ENCODE measurements at places on chromosomes 12 and 14. TPM values are rescaled to one million over a fixed set of nuclear protein-coding genes. Genes with fewer than 3 reads are reported as not detected.
A peak's percentile ranks its signal among the peaks of the same experiment; 100 is the strongest.

- DNase-seq: no peak
These were observed 69.3 kb downstream of the EEA1 start for GRCh38 chr12:92859650-92860386.

TAS2R42 gene
- not detected for total RNA-seq

- peak; percentile 99 for DNase-seq
These were observed at the start of gene E2F7 for GRCh38 chr12:77065361-77066204. E2F7 (minus strand) TSS chr12:77065569; CDS start chr12:77064635, 934 bp downstream.

DNA sequence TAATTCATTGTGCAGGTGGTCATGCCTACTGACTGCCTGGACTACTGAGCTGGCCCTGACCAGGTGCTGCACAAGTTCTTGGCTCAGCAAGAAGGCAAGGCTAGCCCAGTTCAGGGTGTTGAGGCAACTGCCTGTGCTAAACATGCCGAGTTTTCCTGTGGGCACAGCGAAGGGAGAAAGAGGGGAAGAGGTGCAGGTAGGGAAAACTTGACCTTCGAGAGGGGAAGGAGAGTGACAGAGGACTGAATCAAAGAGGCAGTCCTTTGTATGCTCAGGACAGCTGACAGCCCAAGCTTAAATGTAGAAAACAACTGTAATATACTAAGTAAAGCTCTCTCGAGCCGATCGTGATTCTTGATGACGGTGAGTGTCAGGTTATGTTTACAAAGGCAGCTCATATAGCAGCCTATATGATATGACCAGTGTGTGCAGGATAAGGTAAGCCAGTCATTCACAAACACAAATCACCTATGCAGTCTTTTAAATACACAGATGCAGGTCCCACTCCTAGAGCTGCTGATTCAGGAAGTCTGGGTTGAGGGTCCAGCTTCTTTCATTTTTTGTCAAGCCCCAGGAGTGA lies 2.6 kb downstream of the IRAK3 start:
- no peak for DNase-seq

DNA sequence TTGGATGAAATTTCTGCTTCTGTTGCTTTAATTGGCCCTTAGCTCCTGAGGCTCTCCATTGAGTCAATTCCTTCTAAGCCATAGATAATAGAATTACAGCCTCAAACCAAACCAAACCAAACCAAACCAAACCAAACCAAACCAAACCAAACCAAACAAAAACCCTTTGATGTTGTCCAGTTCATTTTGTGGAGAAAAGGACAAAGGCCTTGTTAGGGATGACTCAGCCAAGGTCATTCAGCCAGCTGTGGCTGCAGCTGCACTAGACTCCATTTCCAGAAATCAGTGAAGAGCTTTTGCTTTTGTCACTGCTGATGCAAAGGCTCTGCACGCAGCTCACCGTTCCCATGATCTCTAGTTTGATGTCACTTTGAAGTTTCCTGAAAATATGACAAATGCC lies 82.2 kb upstream of the RMST start:
- DNase-seq: no peak

- no peak for DNase-seq
These were observed 48.1 kb downstream of the FBRSL1 start for GRCh38 chr12:132537836-132538662.

DNA sequence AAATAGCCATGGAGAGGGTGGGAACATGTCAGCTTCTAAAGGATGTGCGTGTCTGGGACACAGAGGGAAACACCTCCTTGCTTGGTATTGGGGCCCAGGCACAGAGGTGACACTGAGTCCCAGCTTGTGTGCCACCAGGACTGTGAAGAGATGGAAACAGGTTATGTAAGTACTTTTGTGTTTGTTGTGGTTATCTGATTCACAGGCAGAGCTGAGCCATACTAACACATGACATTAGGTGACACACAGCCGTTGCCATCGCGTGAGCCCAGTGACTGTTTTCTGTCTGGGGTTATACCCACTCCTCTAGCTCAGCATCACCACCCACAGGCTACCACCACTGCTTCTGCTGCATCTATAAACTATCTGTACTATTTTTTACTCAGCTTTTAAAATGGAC lies 12.1 kb upstream of the FLVCR2 start:
- DNase-seq: no peak

- DNase-seq: no peak
These were observed 62.8 kb downstream of the EXOC5 start for GRCh38 chr14:57205938-57206337.

DNA sequence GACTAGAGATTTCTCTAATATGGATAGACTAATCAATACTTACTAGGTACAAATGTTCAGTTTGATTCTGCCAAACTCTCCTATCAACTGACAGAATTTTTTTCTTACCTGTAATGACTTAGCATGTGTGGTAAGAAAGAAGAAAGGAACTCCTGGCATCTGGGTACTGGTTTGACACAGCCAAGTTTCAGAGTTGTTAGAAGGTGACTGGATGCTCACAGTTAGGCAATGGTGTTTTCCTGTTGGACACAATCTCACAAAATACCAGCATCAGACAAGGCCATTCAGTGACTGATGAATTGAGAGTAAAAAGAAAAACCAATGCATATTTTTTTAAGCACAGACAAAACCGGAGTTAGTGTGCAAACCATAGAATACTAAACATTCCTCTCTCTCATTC lies 4.2 kb downstream of the MUCL1 start:
- DNase-seq: no peak

MIA2 gene
- total RNA-seq: 49.1 TPM

- DNase-seq: no peak
These were observed 232.8 kb upstream of the FBXO33 start for GRCh38 chr14:39665075-39665475.

TMTC1 gene
- total RNA-seq: 0.17 TPM

- no peak for DNase-seq
These were observed 652 bp downstream of the SART3 start for GRCh38 chr12:108560321-108560721.

DNA sequence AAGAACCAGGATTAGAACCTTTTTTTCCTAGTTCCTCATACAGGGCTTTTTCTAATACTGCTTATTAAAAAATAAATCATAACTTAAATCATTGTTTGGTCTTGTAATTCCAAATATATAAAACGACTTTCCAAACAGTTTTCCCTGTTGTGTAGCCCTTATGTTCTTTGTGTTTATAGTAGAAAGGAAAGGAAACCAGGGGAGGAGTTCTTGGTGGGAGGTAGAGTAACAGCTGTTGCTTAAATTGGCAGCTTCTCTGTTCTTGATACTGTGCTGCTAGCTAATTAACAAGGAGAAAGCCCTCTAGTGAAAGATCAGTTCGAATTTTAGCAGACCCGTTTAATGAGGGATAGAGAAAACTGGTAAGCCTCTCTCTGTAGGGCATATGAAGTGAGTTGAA lies 15.0 kb downstream of the SRP54 start:
- DNase-seq: no peak

RNF31 gene
- total RNA-seq: 103 TPM

- DNase-seq: no peak
These were observed 25.9 kb downstream of the CGRRF1 start for GRCh38 chr14:54535646-54536045.

GRCh38 chr14:104421401-104421821 lies 158.2 kb upstream of the C14orf180 start:
- DNase-seq: no peak

ENDOU gene
- total RNA-seq: 0.42 TPM

GRCh38 chr12:12790956-12791355 lies 5.5 kb downstream of the APOLD1 start:
- DNase-seq: no peak

CACNA1C gene
- not detected for total RNA-seq

AICDA gene
- not detected for total RNA-seq

DNA sequence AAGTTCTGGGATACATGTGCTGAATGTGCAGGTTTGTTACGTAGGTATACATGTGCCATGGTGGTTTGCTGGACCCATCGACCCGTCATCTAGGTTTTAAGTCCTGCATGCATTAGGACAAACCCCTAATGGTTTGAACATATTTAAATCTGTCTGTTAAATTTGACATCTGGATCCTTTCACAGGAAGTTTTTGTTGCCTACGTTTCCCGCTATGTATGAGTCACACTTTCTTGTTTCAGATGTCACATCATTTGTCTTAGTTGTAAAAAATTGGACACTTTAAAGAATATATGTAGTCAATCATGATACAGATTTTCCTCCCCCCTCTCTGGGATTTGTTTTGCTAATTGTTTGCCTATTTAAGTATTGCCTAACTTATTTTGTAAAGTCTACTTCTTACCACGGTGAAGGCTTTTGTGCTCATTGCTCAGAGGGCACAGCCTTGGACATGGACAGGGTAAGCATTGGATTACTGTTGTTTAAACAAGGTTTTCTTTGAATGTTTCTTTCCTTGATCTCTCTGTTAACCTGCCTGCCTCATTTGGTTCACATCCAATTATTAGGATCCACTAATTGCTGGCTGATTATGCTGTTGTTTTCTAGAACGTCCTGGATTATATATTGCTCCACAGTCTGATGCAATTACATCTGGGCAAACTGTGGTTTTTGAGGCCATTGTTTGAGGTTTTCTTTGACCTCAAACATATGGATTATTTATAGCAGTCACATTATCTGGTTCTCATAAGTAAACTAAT lies 1441.4 kb downstream of the AACS start:
- no peak for DNase-seq

GRCh38 chr12:104049903-104050356 lies at the start of gene GLT8D2:
GLT8D2 (minus strand) TSS chr12:104050187; CDS start chr12:104019648, 30,539 bp downstream.
- peak; percentile 22 for DNase-seq

GRCh38 chr12:52382854-52383253 lies 2.6 kb downstream of the KRT84 start:
- DNase-seq: no peak

- peak; percentile 41 for DNase-seq
These were observed 45.9 kb downstream of the IFNG start for GRCh38 chr12:68113644-68114043.

All from Calu3 (cell line).